Activated B cell treated with CpG ODN at 0.5 μM for 24 hours (primary cell): ENCODE measurements at places on chromosomes 1 and 21. TPM values are rescaled to one million over a fixed set of nuclear protein-coding genes. Genes with fewer than 3 reads are reported as not detected.

GRCh38 chr1:11842154-11843041 lies 5.2 kb downstream of the NPPA start:
- H3K27me3 ChIP-seq, result no peaks in the 10 kb centered on the region
- peaks cover 30% of the 10 kb centered on the region for H3K4me1 ChIP-seq
- peak overlapping the region; percentile 15 for H3K27ac ChIP-seq
- peaks cover 90% of the 10 kb centered on the region for H3K36me3 ChIP-seq

The PGLYRP3 gene
- total RNA-seq, result not detected in 2 replicates

The PDPN gene
- not detected in 2 replicates for total RNA-seq

The EMC1 gene
- total RNA-seq, result 40.0 and 42.7 TPM in 2 replicates

GRCh38 chr1:154860156-154860870 lies 9.8 kb downstream of the KCNN3 start:
- H3K27me3 ChIP-seq, result no peaks in the 10 kb centered on the region
- H3K4me3 ChIP-seq, result peak overlapping the region; percentile 70
- no peaks in the 10 kb centered on the region for H3K36me3 ChIP-seq
- H3K4me1 ChIP-seq, result peaks cover 59% of the 10 kb centered on the region

GRCh38 chr1:99332561-99332960 lies 68.3 kb downstream of the PLPPR4 start:
- H3K4me1 ChIP-seq, result no peaks in the 10 kb centered on the region
- DNase-seq, result no peak
- H3K27me3 ChIP-seq, result no peaks in the 10 kb centered on the region
- H3K27ac ChIP-seq, result no peak overlapping the region

GRCh38 chr1:206466840-206467649 lies 3.2 kb upstream of the IKBKE start:
- H3K4me1 ChIP-seq, result peaks cover 64% of the 10 kb centered on the region
- no peaks in the 10 kb centered on the region for H3K27me3 ChIP-seq
- H3K27ac ChIP-seq, result peak overlapping the region; percentile 93
- peak overlapping the region; percentile 28 for H3K4me3 ChIP-seq

The TRABD2B gene
- not detected in 2 replicates for total RNA-seq

The TMEM63A gene
- 54.8 and 74.5 TPM in 2 replicates for total RNA-seq

- no peaks in the 10 kb centered on the region for H3K4me1 ChIP-seq
- no peak overlapping the region for H3K4me3 ChIP-seq
- peaks cover 48% of the 10 kb centered on the region for H3K36me3 ChIP-seq
- no peak for DNase-seq
Observed at GRCh38 chr1:160221089-160221488, 15.9 kb downstream of the PEA15 start.

The TCP10L gene
- total RNA-seq, result 0.58 and 0.98 TPM in 2 replicates
